ENCODE measurements at places on chromosomes 4 and X.

DNA sequence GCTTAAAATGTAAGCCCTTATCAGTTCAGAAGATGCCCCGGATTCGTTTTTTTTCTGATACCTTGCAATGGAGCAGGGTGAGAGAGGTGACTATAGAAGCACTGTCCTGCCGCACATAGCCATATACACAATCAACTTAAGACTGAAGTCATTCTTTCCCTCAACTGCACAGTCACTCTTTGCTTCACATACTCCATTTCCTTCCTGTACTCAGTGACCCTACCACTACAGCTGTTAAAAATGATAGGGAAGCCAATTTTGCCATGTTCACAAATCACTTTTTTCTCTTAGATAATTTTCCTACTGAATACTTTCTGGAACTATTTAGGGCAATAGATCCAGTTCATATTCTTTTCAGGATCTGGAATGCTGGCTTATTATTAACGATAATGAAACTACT, 300.0 kb downstream of the ANK2 start:
- DNase-seq, result no peak

DNA sequence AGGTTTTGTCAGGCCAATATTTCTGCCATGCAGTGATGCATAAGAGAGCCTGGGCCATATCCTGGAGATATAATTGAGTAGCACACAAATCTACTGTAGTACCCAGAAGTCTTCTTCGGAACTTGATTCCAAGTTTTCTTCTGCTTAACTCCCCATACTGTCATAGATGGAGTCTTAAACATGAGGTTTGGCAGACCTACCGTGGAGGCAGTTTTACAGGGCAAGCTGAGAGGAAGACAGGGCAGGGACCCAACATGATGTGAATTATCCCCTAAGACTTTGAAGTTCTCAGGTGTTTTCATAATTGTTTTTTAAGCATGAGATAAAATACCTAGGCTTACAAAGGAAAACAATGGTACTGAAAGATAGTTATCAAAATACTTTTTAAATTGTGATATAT, 18.2 kb downstream of the NHSL2 start:
- DNase-seq, result no peak

DNA sequence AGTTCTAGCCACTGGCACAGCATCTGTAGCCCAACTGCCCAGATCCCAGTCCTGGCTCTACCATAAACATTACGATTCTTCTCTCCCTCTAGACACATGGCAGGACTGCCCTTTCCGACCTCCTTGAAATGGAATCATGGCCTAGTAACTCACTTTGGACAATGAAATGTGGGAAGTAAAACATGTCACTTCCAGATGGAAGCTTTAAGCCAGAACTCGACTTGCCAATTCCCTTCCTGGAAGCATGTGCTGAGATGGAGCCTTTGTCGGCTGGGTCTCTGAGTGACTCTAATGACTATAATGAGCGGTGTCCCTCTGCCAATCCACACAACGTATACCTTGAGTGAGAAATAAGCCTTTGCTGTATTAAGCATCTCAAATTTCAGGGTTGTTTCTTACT, 34.7 kb downstream of the SH3RF1 start:
- DNase-seq, result no peak

GRCh38 chrX:150062292-150063137, 124.2 kb upstream of the EOLA2 start:
- DNase-seq, result no peak

DNA sequence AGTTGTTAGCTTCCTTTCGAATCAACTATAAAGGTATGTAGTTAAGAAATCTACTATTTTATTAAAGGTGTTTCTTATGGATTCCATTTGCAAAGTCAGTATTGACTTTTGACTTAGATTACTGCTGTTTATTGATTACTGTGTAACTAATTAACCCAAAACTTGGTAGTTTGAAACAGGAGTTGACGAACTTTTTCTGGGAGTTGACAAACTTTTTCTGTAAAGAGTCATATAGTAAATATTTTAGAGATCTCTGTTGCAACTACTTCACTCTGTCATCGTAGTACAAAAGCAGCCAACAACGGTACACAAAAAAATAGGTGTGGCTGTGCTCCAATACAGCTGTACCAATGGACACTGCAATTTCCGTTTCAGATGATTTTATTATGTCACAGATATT, 30.2 kb downstream of the AGA start:
- no peak for DNase-seq

Data from ovary (tissue), 10 donors.